Endodermal cell (in vitro differentiated cells): ENCODE measurements at places on chromosomes 6 and 20. TPM values are rescaled to one million over a fixed set of nuclear protein-coding genes. Genes with fewer than 3 reads are reported as not detected.
A peak's percentile ranks its signal among the peaks of the same experiment; 100 is the strongest.

DNA sequence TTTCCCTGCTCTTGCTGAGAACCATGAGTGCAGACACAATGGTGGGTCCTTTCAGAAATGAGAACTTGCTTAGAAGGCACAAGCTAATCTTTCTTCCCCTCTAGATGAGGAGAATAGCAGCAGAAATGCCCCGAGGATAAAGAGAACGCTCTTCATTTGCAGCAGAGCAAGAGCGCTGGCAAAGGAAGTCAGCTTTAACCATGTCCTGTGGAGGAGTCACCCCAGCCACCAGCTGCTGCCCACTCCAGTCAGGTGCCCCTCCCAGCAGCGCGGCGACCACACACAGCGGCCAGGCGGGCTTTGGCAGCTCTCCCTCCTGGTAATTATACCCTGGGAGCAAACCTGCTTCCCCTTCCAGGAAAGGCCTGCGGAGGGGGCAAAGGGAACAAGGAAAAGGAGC lies 42.4 kb upstream of the EMILIN3 start:
- DNase-seq, result no peak
- H3K27ac ChIP-seq, result peak overlapping the region; percentile 62
- H3K36me3 ChIP-seq, result peaks cover 93% of the 10 kb centered on the region
- no peak overlapping the region for H3K4me3 ChIP-seq
- no peaks in the 10 kb centered on the region for H3K27me3 ChIP-seq

DNA sequence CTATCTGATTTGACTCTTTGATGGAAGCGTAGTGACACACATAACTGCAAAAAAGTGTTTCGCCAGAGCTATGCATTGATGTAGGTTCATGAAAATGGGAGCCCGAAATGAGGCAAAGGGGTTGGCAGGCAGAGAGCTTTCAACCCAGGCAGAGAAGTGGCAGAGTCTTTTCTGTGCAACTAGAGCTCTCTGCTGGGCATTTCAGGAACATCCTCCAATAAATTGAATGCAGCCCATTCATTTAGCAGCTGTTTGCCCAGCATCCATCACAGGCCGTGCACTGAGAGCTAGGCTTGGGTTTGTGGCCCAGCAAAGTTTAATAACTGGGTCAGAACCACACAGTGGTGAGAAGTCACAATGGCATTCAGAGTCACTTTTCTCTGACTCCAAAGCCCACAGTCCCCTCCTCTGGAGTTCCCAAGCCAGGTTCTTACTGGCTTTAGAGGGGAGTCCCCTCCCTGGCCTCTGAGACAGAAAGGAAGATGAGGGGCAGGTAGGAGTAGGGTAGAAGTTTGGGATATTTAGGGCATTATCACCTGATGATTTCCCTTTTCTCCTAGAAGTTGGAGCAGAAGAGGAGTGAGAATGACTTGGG lies 31.8 kb upstream of the ELMO2 start:
- H3K36me3 ChIP-seq, result no peaks in the 10 kb centered on the region
- H3K27me3 ChIP-seq, result peaks cover 6% of the 10 kb centered on the region
- no peaks in the 10 kb centered on the region for H3K4me1 ChIP-seq
- no peak overlapping the region for H3K27ac ChIP-seq

DNA sequence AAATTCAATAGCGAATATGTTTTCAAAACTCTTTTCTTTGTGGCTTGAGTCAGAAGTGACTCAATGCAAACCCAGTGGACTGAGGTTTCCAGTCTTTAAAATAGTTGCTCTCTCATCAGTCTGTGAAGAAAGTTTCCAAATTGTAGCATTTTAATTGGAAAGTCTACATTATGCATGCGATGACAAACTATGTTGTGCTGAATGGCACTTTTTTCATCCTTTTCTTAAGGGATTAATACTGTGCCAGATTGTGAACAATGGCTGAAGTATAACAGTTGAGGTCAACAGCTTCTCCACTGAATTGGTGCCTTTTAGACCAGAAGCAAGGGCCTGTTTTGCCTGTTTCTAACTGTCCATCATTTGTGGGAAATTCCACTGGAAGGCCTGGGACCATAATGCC lies 377.1 kb downstream of the BTBD9 start:
- H3K4me1 ChIP-seq, result peaks cover 19% of the 10 kb centered on the region
- no peak for DNase-seq
- peak overlapping the region; percentile 86 for H3K27ac ChIP-seq
- H3K36me3 ChIP-seq, result no peaks in the 10 kb centered on the region
- peaks cover 52% of the 10 kb centered on the region for H3K27me3 ChIP-seq

OR2W1 gene
- total RNA-seq, result not detected in 3 replicates

DNA sequence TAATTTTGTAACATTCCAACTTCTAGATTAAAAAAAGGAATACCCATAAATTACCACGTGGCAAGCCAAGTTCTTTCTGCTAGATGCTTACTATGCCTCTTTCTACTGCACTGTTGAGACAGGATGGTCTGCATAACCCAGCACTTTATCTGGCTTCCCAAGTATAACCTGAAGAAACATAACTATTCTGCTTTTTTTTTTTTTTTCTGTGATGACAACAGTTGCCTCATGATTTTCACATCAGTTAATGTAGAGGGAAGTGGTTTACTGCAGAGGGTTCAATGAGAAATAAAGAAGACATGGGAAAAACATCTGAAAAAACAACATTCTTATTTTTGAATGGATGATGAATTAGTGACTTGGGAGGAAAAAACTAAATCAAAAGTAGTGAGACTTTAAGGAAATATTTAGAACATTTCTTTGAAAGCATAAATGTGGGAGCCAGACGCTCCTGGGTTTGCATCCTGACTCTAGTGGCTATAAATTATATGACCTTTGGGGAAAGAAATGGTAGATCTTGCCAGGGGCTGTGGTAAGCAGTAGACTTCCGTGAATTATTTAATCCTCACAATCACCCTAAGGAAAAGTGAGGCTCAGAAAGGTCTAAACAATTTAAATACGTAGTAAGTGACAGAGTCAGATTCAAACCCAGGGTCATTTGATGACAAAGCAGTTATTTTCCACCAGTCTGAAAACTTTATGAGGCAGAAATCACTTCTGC lies 230.7 kb downstream of the PHACTR1 start:
- no peaks in the 10 kb centered on the region for H3K36me3 ChIP-seq
- H3K4me1 ChIP-seq, result peaks cover under 1% of the 10 kb centered on the region
- no peak overlapping the region for H3K4me3 ChIP-seq
- DNase-seq, result no peak
- no peaks in the 10 kb centered on the region for H3K27me3 ChIP-seq

GRCh38 chr6:44779130-44779826 lies 391.8 kb downstream of the CDC5L start:
- no peaks in the 10 kb centered on the region for H3K36me3 ChIP-seq
- peaks cover 4% of the 10 kb centered on the region for H3K4me1 ChIP-seq
- no peaks in the 10 kb centered on the region for H3K27me3 ChIP-seq
- no peak overlapping the region for H3K27ac ChIP-seq
- DNase-seq, result no peak
- no peak overlapping the region for H3K4me3 ChIP-seq
